CD4-positive, alpha-beta memory T cell (primary cell): ENCODE measurements at places on chromosomes 4 and X. TPM values are rescaled to one million over a fixed set of nuclear protein-coding genes. Genes with fewer than 3 reads are reported as not detected.

The DUSP21 gene
- total RNA-seq, result not detected

DNA sequence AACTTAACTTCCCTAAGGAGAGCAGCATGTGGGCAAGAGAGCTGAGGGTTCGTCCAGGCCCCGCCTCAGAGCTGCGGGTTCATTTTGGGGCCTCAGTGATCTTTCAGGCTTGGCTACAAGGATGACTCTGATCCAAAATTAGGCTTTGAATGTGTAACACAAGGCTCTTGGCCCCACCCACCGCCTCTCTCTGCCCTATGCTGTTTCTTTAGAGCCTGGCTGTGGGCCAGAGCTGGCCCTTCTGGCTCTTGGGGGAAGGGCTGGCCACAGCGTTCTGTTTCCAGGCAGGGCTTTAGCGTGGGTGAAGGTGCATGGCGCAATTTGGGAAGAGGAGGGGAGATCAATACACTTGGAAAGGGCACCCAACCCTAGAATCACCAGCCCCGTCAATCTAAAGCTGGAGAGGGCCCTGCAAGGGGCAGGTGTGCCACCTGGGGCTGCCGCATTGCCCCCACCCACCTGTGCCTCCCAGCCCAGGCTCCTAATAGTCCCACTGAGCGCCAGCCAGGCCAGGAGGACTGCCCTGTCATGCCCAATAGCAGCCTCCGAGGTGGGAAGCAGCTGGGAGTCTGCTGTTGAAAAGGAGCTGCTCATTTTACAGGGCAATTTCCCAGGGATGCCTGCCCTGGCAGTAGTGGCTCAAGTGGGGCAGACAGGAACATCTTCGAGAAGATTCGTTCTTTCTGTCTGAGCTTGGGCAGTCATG lies 84.5 kb upstream of the MAML3 start:
- no peaks in the 10 kb centered on the region for H3K36me3 ChIP-seq
- H3K4me3 ChIP-seq, result no peak overlapping the region
- no peak overlapping the region for H3K27ac ChIP-seq
- H3K27me3 ChIP-seq, result no peaks in the 10 kb centered on the region
- peaks cover 13% of the 10 kb centered on the region for H3K4me1 ChIP-seq
- no peak for DNase-seq

DNA sequence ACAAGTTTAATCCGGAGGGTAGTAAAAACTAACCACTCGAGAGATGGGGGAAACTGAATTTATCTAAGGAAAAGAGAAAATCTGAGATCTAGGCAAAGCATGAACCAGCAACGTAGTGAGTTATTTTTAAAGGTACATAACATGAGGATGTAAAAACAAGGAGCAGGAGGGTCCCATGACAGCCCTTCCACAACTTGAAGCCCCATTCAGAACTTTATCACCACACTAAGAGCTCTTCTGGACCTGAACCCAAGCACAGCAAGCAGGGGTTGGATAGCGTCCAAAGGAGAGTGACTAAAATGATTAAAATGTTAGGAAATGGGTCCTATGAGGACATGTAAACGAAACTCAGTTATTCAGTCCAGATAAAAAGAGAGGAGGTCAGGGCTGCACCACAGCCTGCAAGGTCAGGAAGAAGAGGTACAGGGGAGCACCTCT lies 16.2 kb downstream of the SH3RF1 start:
- H3K27ac ChIP-seq, result no peak overlapping the region
- no peaks in the 10 kb centered on the region for H3K4me1 ChIP-seq
- no peaks in the 10 kb centered on the region for H3K36me3 ChIP-seq
- H3K27me3 ChIP-seq, result no peaks in the 10 kb centered on the region

DNA sequence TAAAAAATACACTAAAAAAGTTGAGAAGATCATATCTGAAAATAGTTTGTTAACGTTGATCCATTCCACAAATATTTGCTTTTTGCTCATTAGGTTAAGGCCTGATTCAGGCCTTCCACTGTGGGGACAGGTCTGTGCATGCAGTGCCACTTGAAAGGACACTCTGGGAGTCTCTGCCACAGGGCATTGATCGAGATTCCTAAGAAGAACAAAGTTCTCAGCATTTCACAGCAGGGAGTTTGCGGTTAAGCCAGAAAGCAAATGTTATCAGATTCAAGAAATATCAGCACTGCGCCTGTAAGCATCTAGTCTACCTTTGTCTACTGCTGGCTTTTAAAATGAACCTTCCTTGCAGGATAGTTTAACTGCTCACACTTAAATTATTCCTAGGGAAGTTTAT lies 62.2 kb upstream of the TNIP3 start:
- H3K27ac ChIP-seq, result no peak overlapping the region
- H3K36me3 ChIP-seq, result no peaks in the 10 kb centered on the region
- no peak overlapping the region for H3K4me3 ChIP-seq
- no peaks in the 10 kb centered on the region for H3K27me3 ChIP-seq

The ARHGAP36 gene
- total RNA-seq, result not detected
